Caco-2 (cell line): ENCODE measurements at places on chromosomes 7 and 10. TPM values are rescaled to one million over a fixed set of nuclear protein-coding genes. Genes with fewer than 3 reads are reported as not detected.
A peak's percentile ranks its signal among the peaks of the same experiment; 100 is the strongest.

- H3K4me1 ChIP-seq: peaks cover 22% of the 10 kb centered on the region
- no peak for DNase-seq
- H3K27ac ChIP-seq: peak overlapping the region; percentile 82
- H3K4me3 ChIP-seq: no peak overlapping the region
These were observed 30.1 kb downstream of the APBB1IP start for GRCh38 chr10:26468291-26468690.

GRCh38 chr7:136251826-136252225, 274.7 kb upstream of the MTPN start:
- H3K27ac ChIP-seq: no peak overlapping the region
- H3K27me3 ChIP-seq: no peaks in the 10 kb centered on the region
- no peak overlapping the region for H3K4me3 ChIP-seq

DNA sequence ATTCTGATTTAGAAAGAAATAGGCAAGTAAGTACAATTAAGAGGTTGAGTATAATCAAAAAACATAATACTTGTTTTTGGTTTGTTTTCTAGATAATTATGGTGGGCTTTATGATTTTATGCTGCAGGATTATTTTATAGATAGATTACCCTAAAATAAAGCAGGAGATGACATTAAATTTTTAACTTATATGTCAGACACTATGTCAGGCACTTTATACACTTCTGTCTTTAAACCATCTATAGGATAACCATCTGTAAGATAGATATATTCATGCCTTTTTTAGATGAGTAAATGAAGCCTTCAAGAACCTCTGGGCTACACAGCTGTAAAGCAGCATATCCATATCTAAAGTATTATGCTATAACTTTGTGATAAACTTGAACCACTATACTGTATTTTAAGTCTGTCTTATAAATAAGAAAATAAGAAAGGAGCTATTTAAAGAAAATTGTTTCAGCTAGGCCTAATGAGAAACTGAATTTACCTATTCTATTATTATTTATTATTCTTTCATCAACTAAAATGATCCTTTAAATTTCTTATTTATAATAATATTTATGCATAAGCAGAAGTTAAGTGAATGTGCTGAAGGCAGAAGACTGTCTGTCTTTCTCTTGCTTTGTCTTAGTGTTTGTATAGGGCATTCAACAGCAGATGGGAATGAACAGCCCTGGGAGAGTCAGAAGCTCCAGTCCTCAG, 94.0 kb downstream of the CPED1 start:
- H3K4me1 ChIP-seq: peaks cover 5% of the 10 kb centered on the region; the same call in 1 of the 2 replicates
- no peak for DNase-seq
- no peaks in the 10 kb centered on the region for H3K27me3 ChIP-seq
- no peaks in the 10 kb centered on the region for H3K36me3 ChIP-seq

DNA sequence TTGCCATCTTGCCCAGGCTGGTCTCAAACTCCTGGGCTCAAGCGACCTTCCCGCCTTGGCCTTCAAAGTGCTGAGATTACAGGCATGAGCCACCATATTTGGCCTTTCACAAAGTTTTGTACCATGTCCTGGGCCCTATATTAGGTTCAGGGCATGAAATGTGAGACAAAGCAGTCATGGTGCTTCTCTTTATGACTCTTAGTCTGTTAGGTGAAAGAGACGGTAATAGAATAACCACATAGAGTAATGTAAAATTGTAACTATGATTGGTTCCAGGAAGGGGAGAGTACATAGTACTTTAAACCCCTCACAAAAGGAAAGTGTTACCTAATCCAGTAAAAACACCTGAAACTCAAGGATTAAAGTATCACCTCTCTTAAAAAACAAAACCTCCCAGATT, 144.7 kb downstream of the SPAG6 start:
- H3K36me3 ChIP-seq: no peaks in the 10 kb centered on the region
- no peak overlapping the region for H3K4me3 ChIP-seq
- no peak for DNase-seq
- H3K27me3 ChIP-seq: no peaks in the 10 kb centered on the region
- H3K4me1 ChIP-seq: peaks cover 5% of the 10 kb centered on the region; the same call in 1 of the 2 replicates
- no peak overlapping the region for H3K27ac ChIP-seq

- no peaks in the 10 kb centered on the region for H3K27me3 ChIP-seq
- DNase-seq: no peak
- H3K4me1 ChIP-seq: no peaks in the 10 kb centered on the region
- H3K36me3 ChIP-seq: no peaks in the 10 kb centered on the region
These were observed 78.5 kb upstream of the FZD1 start for GRCh38 chr7:91185771-91186170.

- no peaks in the 10 kb centered on the region for H3K27me3 ChIP-seq
- peaks cover 19% of the 10 kb centered on the region for H3K4me1 ChIP-seq
- H3K4me3 ChIP-seq: no peak overlapping the region
- H3K27ac ChIP-seq: no peak overlapping the region
- no peaks in the 10 kb centered on the region for H3K36me3 ChIP-seq
These were observed 571.6 kb downstream of the SH2D4B start for GRCh38 chr10:81109200-81109752.

GRCh38 chr10:80196270-80196949, 8.9 kb downstream of the ANXA11 start:
- peak; percentile 85 for DNase-seq
- H3K4me3 ChIP-seq: no peak overlapping the region
- H3K36me3 ChIP-seq: peaks cover 6% of the 10 kb centered on the region
- peaks cover 62% of the 10 kb centered on the region for H3K4me1 ChIP-seq

DNA sequence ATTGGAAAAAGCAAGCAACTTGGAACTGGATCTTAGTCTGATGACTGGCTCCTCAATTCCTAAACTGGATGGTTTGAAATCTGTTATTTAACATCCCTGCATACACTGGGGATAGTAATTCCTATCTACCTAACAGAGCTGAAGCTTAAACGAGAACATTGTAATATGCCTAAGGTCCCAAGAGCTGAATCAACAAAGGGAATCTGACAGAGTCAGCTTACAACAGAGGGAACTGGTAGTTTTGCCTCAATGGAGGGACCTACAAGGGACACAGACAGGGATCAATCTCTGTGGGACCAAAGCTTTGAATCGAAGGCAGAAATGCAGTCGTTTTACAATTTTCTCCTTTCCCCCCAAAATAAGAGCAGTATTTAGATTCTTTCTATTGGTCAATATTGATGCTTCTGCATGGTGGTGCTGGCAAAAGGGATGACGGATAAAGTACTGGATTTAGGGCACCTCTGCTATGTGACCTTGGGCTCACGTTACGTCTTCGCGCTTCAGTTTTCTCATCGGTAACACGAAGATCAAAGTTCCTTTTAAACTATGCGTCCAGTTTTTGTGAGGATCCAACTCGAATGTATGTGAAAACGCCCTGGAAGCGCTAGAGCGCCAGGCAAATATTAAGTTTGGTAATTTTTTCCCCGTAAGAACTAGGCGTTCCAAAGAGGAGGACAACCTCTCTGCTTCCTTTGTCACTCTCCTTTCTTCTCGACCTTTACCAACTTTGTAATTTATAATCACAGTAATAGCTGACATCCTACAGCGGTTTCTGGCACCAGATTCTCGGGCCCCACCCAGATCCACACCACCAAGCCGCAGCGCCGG, 1.1 kb downstream of the ACTR1A start:
- H3K27ac ChIP-seq: no peak overlapping the region
- no peak for DNase-seq
- no peaks in the 10 kb centered on the region for H3K4me1 ChIP-seq

DNA sequence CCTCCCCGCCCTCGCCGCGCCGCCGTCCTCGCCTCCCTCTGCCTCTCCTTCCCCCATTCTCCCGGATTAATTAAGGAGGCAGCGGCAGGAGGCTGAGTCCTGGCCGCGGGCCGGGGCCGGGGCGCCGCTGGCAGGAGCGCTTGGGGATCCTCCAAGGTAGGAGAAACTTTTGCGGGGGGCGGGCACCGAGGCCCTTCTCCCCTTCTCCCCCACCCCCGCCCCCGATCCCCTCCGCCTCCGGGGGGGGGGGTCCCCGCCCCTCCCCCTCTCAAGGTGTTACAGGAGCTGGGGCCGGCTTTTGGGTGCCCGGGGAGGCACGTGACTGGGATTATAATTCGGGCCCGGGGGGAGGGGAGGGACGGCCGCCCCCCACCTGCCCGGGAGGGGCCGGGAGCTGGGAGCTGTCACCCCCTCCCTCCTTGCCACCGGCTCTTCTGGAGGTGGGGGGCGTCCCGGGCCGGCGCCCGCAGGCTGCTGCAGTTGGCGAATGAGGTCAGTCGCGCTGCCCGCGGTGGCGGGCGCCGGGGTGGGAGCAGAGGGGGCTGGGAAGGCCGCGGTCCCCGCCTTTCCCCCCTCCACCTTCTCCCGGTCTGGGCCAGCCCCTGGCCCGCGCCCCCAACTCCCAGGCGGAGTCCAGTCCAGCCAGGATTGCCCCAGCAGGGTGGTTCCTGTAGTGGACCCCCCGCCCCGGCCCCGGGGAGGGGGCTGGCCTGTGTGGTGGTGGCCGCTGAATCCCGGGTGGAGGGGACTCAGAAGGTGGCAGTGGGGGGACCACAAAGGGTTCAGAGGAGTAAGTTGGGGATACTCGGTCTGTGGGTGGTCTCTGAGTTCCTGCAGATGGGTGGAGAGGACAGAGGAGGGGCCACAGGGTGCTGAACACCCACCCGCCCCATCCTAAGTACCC, 567 bp downstream of the GTF2IRD1 start:
- peak; percentile 30 for DNase-seq
- peaks cover 28% of the 10 kb centered on the region for H3K4me1 ChIP-seq
- H3K27ac ChIP-seq: peak overlapping the region; percentile 65
- peak overlapping the region; percentile 81 for H3K4me3 ChIP-seq
- H3K27me3 ChIP-seq: no peaks in the 10 kb centered on the region
- H3K36me3 ChIP-seq: no peaks in the 10 kb centered on the region; the same call in 1 of the 2 replicates

DNA sequence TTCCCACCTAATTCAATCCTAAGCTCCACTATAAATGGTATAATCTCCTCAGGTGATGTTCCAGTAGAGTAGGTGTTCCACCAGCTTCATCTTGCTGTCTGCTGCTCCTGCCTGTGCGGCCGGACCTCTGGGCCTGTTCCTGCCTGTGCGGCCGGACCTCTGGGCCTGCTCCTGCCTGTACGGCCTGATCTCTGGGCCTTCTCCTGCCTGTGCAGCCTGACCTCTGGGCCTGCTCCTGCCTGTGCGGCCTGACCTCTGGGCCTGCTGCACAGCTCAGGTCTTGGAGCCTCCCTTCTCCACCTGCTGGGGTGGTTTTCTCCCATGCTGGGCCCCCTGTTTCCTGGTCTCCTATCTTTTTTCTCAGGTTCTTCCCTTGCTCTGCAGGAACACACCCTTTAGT, 117.8 kb downstream of the USP6NL start:
- peaks cover 2% of the 10 kb centered on the region; the same call in 1 of the 2 replicates for H3K36me3 ChIP-seq
- no peaks in the 10 kb centered on the region for H3K4me1 ChIP-seq
- no peak overlapping the region for H3K27ac ChIP-seq
- no peak for DNase-seq

GRCh38 chr7:114885836-114886235, 36.1 kb upstream of the MDFIC start:
- peaks cover 8% of the 10 kb centered on the region for H3K4me1 ChIP-seq
- DNase-seq: no peak
- H3K4me3 ChIP-seq: no peak overlapping the region
- no peaks in the 10 kb centered on the region for H3K27me3 ChIP-seq

GRCh38 chr10:87775766-87776165, 42.3 kb downstream of the ATAD1 start:
- no peaks in the 10 kb centered on the region for H3K27me3 ChIP-seq
- H3K4me3 ChIP-seq: no peak overlapping the region
- H3K27ac ChIP-seq: no peak overlapping the region
- no peak for DNase-seq
- peaks cover 11% of the 10 kb centered on the region for H3K4me1 ChIP-seq

- DNase-seq: no peak
- no peaks in the 10 kb centered on the region for H3K4me1 ChIP-seq
- H3K36me3 ChIP-seq: no peaks in the 10 kb centered on the region
- H3K4me3 ChIP-seq: no peak overlapping the region
These were observed 537.3 kb upstream of the MGMT start for GRCh38 chr10:128929767-128930166.

DNA sequence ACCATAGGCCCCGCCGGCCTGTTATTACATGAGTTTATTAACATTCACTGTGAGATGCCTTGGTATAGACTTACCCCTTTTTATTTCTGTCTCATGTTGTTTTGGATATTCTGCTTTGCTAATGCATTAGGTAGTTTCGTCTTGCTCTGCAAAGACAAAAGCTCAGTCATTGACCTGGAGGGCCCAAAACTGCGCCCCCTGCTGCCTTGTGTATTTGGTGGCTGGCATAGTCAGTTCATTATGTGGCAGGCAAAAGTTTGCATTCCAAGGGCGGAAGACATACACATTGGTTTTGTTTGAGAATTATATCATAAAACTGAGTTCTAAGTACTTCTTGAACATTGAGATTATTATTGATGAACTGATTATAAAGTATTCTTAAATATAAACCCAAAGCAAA, 372.5 kb downstream of the SDK1 start:
- H3K36me3 ChIP-seq: no peaks in the 10 kb centered on the region
- no peak overlapping the region for H3K4me3 ChIP-seq
- H3K27ac ChIP-seq: no peak overlapping the region
- no peaks in the 10 kb centered on the region for H3K4me1 ChIP-seq
- H3K27me3 ChIP-seq: no peaks in the 10 kb centered on the region
- DNase-seq: peak; percentile 50

DNA sequence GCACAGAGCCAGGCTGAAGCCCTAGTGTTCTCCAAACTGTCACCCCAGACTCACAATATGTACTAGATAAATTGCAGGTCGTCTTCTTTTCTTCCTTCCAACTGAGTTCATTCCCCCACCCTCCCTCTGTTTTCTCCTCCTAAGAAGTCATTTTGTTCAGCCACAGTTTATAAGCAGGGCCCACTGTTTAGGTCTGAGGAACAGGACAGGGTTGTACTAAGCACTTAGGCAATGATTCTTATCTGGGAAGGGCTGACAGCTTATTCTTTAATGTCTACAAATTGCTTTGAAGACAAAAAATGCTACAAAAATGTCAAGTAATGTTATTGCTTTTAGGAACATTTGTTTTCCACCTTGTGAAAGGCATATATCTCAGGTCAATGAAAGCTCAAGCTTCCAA, 59.1 kb downstream of the CDC123 start:
- H3K27ac ChIP-seq: no peak overlapping the region
- 0 out of 2 replicates have a peak, but pooled peaks cover 3% of the 10 kb centered on the region for H3K4me1 ChIP-seq
- no peak overlapping the region for H3K4me3 ChIP-seq
- H3K36me3 ChIP-seq: no peaks in the 10 kb centered on the region; the same call in 1 of the 2 replicates

DNA sequence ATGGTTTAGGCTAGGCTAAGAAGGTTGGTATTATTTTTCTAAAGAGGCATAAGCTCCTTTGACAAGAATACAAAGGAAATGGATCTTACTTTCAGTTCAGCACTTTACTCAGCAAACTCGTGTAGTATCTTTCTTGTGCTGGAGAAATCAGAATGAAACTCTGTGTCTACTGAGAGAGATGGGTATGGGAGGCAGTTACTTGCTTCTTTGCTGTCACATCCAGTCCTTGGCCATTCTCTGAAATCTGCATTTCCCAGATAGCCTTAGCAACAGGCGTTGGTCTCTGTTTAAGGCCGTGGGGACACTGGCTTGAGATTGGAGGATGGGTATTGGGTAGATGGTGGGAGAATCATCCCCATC, 180.5 kb downstream of the NRP1 start:
- H3K4me1 ChIP-seq: peaks cover 37% of the 10 kb centered on the region
- no peaks in the 10 kb centered on the region for H3K36me3 ChIP-seq
- H3K27me3 ChIP-seq: no peaks in the 10 kb centered on the region
- no peak for DNase-seq

Gene SPDYE16
- total RNA-seq: 0.34 and 0.44 TPM in 2 replicates

Gene KEL
- total RNA-seq: 0.35 TPM in 1 of 2 replicates, not detected in the other

Gene SFTPA1
- not detected in 2 replicates for total RNA-seq

Gene ADAM22
- total RNA-seq: 10.1 and 15.7 TPM in 2 replicates

Gene NRP1
- 99.3 and 123 TPM in 2 replicates for total RNA-seq

Gene GPAM
- total RNA-seq: 40.2 and 44.4 TPM in 2 replicates

Gene OR2A25
- not detected in 2 replicates for total RNA-seq

Gene GLI3
- total RNA-seq: 1.00 and 1.1 TPM in 2 replicates

Gene ATOH7
- total RNA-seq: 0.21 and 0.54 TPM in 2 replicates

Gene TAS2R3
- total RNA-seq: 1.9 and 2.3 TPM in 2 replicates

Gene NKX6-2
- total RNA-seq: not detected in 2 replicates

Gene AKR1C2
- total RNA-seq: 28.8 and 41.7 TPM in 2 replicates
